ENCODE measurements at places on chromosomes 2 and 18.

DNA sequence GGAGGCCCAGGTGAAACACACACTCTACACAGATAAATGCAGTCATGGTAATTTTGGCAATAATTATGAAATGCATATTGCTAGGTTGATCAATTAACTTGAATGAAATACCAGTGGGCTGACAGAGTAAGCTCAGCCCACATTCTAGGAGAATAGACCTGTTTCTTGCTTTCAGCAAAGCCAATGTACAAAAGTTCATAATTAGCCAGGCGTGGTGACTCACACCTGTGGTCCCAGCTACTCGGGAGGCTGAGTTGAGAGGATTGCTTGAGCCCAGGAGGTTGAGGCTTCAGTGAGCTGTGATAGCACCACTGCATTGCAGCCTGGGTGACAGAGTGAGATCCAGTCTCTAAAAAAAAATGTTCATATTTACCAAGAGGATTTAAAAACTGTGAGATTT, 15.7 kb upstream of the MBP start:
- DNase-seq: no peak

DNA sequence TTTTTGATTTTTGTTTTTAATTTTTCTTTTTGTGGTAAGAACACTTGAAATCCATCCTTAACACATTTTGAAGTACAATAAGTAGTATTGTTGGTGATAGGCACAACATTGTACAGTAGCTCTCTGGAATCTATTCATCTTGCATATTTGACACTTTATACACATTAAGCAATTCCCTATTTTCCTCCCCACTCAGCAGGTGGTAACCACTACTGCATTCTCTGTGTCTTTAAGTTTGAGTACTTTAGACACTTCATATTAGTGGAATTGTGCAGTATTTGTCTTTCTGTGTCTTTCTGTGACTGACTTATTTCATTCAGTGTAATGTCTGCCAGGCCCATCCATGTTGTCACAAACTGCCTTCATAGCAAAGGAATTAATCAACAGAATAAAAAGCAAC, 471.7 kb upstream of the CDH20 start:
- no peak for DNase-seq

GRCh38 chr2:30380824-30381223, 66.2 kb upstream of the LCLAT1 start:
- no peak for DNase-seq

GRCh38 chr2:30115141-30115980, 31.4 kb upstream of the YPEL5 start:
- peak; percentile 95 for DNase-seq

GRCh38 chr2:11679486-11680181, 9.6 kb upstream of the NTSR2 start:
- peak; percentile 79 for DNase-seq

DNA sequence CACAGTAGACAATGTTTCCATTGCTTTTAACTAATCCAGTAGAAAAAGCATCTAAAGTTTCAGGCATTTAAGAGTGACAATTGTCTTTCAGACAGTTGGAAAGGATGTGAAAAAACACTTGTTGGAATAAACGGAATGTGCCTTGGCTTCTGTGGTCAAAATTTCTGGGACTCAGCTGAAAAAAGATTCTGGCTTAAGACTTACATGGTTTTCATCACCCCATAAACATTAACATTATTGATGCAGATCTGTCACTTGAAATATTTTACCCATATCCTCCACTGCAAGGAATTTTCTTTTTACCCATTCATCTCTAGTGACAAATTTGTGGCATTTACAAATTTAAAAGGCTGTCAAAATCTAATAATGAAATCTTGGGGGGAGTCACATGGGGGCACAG, 166.0 kb downstream of the SRBD1 start:
- no peak for DNase-seq

- no peak for DNase-seq
These were observed 531.1 kb downstream of the PARD3B start for GRCh38 chr2:205076405-205076804.

DNA sequence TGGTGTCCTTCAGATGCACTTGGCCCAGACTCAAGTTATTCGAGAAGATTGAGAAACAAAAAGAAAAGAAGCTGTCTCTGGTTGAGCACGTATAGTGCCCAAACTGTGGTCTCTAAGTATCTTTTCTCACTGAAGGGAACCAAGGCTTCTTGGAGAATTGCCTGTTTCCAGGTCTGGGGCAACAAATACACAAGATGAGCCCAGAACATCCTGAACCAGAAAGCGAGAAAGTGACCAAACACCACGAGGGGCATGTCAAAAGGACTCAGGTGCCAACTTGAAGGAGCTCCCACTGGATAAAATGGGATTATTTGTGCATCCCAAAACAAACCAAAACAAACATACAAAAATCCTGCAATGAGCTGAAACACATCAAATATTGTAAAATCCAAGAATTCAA, 13.6 kb upstream of the ATOH8 start:
- no peak for DNase-seq

- DNase-seq: no peak
These were observed 161.5 kb downstream of the PTGR3 start for GRCh38 chr18:75047240-75047961.

DNA sequence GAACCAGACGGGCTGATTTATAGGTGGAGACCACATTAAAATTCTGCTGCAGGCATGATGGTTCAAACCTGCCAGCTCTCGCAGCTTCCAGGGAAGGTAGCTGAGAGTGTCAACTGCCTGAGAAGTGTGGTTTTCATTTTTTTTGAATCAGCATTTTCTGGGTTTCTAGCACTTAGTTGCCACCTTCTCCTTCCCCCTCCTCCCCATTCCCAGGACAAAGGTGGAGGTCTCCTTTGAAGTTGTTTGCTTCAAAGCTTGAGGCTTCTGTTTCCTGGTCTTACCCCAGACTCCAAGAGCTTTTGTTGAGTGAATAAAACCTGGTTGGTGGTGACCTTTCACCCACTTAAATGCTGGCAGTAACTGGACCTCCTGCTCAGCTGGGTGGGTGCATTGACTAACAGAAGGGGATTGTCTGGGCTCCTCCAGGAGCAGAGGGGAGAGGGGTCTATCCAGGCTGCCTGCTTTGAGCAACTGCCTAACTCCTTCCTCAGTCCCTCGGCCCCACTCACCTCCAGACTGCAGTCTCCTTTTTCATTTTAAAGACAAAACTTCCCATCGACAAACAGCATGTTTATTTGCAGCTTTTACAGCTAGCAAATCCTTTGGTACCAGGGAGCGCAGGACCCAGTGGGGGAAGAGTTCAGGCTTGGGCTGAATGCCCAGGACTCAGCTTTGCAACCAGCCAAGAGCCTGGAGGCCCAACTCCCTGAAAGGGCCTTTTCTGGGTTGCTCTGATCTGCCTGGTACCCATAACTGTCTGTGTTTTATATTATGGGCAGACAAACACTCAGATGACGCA, 3.5 kb downstream of the RHOB start:
- peak; percentile 96 for DNase-seq

DNA sequence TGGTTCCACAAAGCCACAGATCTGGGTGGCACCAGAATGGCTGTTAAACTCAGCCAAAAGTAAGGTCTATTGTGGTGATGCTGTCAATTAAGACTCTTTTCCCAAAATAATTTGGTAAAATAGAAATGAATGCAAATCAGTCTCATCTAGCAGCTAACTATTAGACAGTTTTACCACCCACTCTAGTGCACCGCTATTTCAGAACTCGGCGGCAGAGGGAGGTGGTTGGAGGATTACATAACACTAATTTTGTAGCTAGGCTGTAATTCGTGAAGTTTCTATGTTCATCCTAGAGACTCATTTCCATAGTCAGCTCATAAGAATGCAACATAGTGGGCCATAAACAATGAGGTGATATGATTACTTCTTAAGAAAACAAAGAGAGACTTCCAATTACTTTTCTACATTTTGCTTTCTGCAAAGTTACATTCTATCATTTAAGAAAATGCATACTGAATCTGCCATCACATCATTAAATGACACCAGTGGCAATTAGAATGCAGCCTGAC, 413.8 kb downstream of the FBXO15 start:
- no peak for DNase-seq

DNA sequence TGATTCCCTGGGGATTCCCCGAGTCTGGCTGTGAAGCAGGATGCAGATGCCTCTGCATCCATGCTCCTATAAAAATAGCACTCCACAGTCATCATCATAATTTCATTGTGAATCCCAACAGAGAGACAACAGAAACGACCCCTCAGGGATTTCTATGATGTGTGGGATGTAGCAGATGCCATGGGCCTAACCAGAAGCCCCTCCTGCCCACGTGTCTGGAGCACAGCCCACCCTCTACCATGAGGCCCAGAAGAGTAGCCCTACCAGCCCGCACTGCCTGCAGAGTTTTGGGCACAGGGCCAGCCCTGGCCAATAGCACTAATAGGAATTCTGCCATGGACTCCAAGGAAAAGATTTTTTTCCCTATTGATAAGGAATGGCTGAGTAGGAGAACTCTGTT, 66.6 kb downstream of the GYPC start:
- no peak for DNase-seq

Measured in lower leg skin (tissue), 4 donors.